Effector memory CD8-positive, alpha-beta T cell (primary cell): ENCODE measurements at places on chromosomes 6 and 20.

DNA sequence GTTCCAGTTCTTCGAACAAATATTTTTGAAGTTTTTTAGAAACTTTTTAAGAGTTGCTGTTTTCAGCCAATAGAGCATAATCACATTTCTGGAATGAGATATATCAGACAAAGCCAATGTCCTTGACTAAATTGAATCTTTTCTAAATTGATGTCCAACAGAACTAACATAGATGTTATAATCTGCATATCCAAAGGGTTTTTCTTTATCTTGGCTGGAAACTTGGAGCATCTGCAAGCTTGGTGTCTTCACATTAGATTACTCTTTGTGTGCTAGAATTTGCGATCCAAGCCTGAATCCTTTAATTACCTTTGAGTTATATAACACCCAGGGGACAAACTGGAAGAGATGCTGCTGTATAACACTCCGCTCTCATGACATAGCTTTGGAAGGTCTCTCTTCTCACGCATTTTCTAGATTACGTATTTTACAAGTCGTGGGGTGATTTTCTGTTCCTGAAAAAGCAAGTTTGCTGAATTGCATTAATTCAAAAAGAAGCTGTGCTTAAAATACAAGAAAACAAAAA, 64.4 kb upstream of the FUCA2 start:
- DNase-seq: no peak

GRCh38 chr20:32357375-32357868, 709 bp upstream of the ASXL1 start:
- no peak for DNase-seq

DNA sequence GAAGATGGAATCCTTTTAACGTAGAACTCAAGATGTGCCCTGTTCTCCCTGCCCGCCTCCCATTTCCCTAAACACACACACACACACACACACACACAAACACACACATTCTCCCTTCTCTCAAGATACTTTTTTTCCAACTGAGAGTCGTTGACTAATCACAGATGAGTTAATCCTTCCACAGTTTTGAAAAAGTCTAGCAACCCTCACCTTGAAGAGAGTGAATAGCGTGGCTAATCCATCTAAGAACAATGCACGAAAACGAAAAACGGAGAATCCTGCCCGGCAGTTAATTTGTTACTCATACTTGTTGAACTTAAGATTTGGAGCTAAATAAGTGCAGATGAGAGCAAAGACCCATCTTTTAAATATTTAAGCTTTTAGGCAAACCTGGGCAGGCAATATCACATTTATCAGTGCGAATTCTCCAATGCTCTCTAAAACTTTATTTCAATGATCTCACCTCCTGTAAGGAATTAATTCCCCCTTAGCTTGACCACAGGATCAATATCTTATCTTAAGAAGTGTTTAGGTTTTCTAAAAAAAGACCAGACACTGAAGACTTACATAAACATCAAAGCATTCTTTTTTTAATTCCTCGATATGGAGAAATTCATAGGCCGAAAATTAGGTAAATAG, 1.1 kb downstream of the AGPAT4 start:
- no peak for DNase-seq

DNA sequence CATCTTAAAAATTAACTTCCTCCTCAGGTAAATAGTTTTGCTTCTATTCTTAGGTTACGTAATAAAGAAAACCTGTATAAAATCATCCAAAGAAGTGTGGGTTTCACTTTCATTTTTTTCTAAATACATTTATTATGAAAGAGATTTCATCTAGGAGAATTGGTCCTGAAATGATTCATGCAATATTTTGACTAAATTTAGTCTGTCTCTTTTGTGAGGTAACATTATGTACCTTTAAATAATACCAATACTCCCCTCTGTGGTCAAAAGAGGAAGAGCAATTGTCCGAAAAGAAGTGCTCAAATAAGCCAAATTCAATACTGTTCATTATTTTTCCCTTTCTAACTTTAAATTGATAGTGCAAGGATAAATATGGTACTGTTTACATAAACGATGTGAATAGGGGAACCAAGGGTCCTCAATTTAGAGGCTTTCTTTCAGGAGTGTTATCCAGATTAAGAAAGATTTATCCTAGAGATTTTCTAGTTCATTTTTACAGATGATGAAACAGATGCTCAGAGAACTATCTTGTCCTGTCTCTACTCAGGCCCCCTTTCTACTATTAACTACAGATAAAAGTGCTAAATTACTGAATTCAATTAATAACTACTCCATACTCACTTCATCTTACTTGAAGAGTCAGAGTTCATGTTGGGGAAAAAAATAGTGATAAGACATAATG, 26.2 kb downstream of the CYP39A1 start:
- DNase-seq: no peak

DNA sequence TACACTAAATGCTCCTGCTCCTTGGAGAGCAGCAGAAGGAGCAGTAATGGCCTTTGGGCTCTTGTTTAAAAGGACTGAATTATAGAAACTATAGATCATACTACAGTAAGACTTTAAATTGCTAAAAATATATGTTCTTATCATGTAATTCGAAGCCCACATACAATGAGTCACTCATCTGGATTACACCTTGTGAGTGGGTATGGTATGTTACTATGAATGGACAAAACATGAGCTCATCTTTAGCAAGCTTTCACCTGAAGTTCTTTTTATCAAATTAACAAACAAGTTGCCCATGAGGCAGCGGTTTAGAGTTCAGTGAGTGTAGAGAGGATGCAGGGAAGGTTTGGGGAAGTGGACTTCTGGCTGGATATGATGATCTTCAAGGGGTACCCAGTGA, 114.4 kb upstream of the CCN2 start:
- DNase-seq: no peak

DNA sequence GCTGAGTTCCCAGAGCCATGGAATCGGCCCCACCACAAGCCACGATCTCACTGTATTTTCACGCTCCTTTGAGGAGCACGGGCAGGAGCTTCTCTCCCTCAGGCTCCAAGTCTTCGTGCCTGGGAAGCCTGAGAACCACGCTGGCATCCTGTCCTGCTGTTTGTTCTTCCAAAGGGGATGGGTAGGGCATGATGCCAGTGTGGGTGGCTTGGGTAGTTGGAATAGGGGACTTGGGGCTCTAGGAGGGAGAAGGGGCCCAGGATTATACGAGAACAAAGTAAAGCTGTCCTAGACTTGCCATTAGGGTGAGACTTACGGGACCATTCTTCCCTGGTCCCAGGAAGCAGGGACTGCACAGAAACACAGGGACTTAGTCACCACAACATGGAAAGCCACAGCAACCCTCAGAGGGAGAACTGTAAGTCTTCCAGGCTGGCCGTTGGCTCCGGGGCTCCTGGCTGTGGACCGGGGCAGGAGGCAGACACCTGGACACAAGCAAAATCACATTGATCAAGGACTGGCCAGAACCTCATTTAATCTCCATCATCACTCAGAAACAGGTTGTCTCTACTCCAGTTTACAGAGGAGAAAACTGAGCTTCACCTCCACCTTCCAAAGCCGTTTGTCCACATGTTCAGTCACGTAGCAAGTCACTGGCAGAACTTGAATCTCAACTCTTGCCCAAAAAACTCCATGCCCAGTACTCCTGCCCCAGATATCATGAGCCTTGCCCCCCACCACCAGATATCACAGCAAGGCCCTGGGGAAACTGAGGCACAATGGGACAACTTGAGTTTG, 1.3 kb downstream of the CCN5 start:
- DNase-seq: no peak

GRCh38 chr20:44773070-44773829, 27.6 kb downstream of the KCNK15 start:
- no peak for DNase-seq
